Tibial nerve (tissue), 4 donors: ENCODE measurements at places on chromosomes 7 and 10. TPM values are rescaled to one million over a fixed set of nuclear protein-coding genes. Genes with fewer than 3 reads are reported as not detected.

Gene DOCK4
- total RNA-seq = 49.8 TPM

Gene PRF1
- total RNA-seq = 2.7 TPM

Gene ERVW-1
- total RNA-seq = not detected

Gene SPAM1
- not detected for total RNA-seq

Gene PTN
- 10.0 TPM for total RNA-seq

Gene PSD
- total RNA-seq = 1.1 TPM

Gene LDB3
- 18.6 TPM for total RNA-seq

Gene DNMBP
- 25.1 TPM for total RNA-seq

Gene NRF1
- total RNA-seq = 12.3 TPM

Gene KLF6
- total RNA-seq = 200 TPM

Gene LRRC17
- 2.5 TPM for total RNA-seq

Gene PON1
- not detected for total RNA-seq

Gene SMKR1
- total RNA-seq = not detected

Gene AGR2
- total RNA-seq = not detected

GRCh38 chr7:48681006-48681405 lies 243.3 kb upstream of the CDC14C start:
- H3K36me3 ChIP-seq = no peaks in the 10 kb centered on the region
- no peaks in the 10 kb centered on the region for H3K27me3 ChIP-seq
- no peak overlapping the region for H3K27ac ChIP-seq

GRCh38 chr10:35607475-35608327 lies 2.6 kb downstream of the GJD4 start:
- no peak for DNase-seq
- H3K27ac ChIP-seq = no peak overlapping the region
- H3K27me3 ChIP-seq = no peaks in the 10 kb centered on the region
- peaks cover 5% of the 10 kb centered on the region for H3K4me1 ChIP-seq
- no peaks in the 10 kb centered on the region for H3K36me3 ChIP-seq
- peak overlapping the region; percentile 47 for H3K4me3 ChIP-seq

DNA sequence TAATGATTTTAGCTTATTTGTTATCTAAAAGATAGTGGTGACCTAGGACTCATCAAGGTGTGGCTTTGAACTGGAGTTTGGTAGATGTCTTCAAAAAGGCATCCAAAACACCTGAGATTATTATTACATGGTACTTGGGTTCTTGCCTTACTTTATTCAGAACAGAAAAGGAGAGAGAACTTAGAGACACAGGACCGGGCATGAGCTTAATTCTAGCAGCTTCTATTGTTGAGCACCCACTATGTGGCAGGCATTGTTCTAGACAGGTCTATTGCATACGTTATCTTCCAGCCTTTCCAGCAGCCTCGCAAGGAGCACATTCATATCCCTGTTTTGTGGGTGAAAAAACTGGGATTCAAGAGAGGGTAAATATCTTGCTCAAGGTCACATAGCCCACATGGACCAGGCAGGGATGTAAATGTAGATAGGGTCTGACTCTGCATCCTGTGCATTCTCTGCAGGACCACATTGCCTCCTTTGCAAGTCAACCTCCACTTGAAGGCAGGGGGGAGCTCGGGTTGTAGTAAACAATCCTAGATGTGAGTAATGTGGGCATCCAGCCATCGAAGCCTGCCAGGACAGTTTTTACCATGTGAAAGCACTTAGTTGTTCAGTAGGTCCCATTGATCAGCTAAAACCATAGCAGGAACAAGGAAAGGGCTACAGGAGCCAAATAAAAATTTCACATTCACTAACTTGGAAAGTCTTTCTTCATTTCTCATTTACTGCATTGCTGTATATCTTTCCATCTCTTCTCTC lies 551.4 kb downstream of the LRMDA start:
- H3K27ac ChIP-seq = no peak overlapping the region
- H3K27me3 ChIP-seq = no peaks in the 10 kb centered on the region
- DNase-seq = no peak

- H3K4me3 ChIP-seq = peak overlapping the region; percentile 4
- no peaks in the 10 kb centered on the region for H3K27me3 ChIP-seq
- no peaks in the 10 kb centered on the region for H3K36me3 ChIP-seq
- H3K4me1 ChIP-seq = peaks cover 30% of the 10 kb centered on the region
- H3K27ac ChIP-seq = peak overlapping the region; percentile 55
Observed at GRCh38 chr7:75966190-75966961, 28.0 kb downstream of the TMEM120A start.

DNA sequence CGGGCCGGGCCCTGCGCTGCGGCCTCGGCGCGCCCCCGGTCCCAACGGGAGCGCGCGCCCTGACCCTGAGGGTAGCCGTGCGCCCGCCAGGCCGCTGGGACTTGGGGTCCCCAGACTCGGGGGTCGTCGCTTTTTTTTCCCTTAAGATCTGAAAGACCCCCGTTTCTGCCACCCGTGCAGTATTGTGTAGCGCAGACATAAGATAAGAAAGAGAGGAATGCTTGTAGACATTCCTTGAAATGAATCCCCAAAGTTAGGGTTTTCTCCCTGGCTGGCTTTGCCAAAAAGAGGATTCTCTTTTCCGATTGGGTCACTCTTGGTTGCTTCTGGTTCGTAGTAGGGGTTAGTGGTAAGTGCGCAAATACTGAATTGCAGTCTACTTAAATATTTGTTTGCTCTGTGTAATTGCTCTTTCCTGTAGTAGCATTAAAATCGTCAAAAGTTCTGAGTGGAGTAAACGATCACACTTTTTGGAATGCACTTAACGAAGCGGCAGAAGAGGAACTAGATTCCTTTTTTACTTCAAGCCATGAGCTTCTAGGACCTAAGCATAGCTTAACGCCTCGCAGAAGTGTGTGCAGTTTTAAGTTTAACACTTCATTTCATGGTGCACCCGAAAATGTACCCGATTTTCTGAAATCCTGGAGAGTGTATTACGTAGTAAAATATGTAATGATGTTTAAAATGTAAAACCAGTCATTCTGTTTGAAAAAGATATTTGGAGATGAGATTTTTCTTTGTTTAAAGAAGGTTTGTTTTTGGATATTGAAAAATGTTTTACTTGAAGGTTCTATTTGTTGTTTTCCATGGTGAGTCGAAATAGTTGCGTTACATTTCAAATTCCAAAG lies 1.3 kb downstream of the CUL1 start:
- H3K4me1 ChIP-seq = peaks cover 44% of the 10 kb centered on the region
- no peaks in the 10 kb centered on the region for H3K27me3 ChIP-seq
- peak overlapping the region; percentile 84 for H3K4me3 ChIP-seq
- no peaks in the 10 kb centered on the region for H3K36me3 ChIP-seq
- peak overlapping the region; percentile 97 for H3K27ac ChIP-seq
- no peak for DNase-seq

- no peaks in the 10 kb centered on the region for H3K4me1 ChIP-seq
- H3K36me3 ChIP-seq = peaks cover 92% of the 10 kb centered on the region
- H3K4me3 ChIP-seq = no peak overlapping the region
- no peak overlapping the region for H3K27ac ChIP-seq
- no peaks in the 10 kb centered on the region for H3K27me3 ChIP-seq
Observed at GRCh38 chr7:154953006-154953684, 49.8 kb downstream of the PAXIP1 start.

- no peak overlapping the region for H3K4me3 ChIP-seq
- no peak for DNase-seq
- no peaks in the 10 kb centered on the region for H3K27me3 ChIP-seq
- H3K4me1 ChIP-seq = no peaks in the 10 kb centered on the region
- no peaks in the 10 kb centered on the region for H3K36me3 ChIP-seq
Observed at GRCh38 chr7:148793590-148793989, 90.5 kb downstream of the EZH2 start.

GRCh38 chr7:106862317-106863089 lies 2.6 kb upstream of the PIK3CG start:
- no peak overlapping the region for H3K4me3 ChIP-seq
- no peak for DNase-seq
- H3K4me1 ChIP-seq = no peaks in the 10 kb centered on the region
- H3K27me3 ChIP-seq = no peaks in the 10 kb centered on the region
- H3K27ac ChIP-seq = no peak overlapping the region

GRCh38 chr7:139231513-139232376 lies 708 bp downstream of the UBN2 start:
- H3K36me3 ChIP-seq = no peaks in the 10 kb centered on the region
- peaks cover 46% of the 10 kb centered on the region for H3K4me1 ChIP-seq
- peak overlapping the region; percentile 92 for H3K27ac ChIP-seq
- DNase-seq = no peak
- H3K4me3 ChIP-seq = peak overlapping the region; percentile 86
- H3K27me3 ChIP-seq = no peaks in the 10 kb centered on the region

- H3K4me1 ChIP-seq = no peaks in the 10 kb centered on the region
- no peak overlapping the region for H3K4me3 ChIP-seq
- no peak for DNase-seq
- H3K36me3 ChIP-seq = no peaks in the 10 kb centered on the region
- no peaks in the 10 kb centered on the region for H3K27me3 ChIP-seq
- no peak overlapping the region for H3K27ac ChIP-seq
Observed at GRCh38 chr7:63233881-63234280, 764.8 kb upstream of the ZNF722 start.

DNA sequence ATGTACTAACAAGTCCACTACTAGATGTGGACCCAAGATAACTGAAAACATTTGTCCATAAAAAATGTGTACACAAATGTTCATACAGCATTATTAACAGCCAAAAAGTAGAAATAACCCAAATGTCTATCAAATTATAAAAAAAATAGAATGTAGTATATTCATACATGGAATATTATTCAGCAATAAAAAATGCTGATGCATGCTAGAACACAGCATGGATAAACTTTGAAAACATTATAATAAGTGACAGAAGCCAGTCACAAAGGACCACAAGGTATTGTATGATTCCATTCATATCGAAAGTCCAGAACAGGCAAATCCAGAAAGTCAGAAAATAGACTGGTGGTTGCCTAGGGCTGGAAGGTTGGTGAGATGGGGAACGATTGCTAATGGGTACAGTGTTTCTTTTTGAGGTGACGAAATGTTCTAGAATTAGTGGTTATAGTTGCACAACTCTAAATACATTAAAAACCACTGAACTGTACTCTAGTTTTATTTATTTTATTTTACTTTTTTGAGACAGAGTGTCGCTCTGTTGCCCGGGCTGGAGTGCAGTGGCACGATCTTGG lies 43.3 kb upstream of the ANLN start:
- H3K4me3 ChIP-seq = no peak overlapping the region
- no peaks in the 10 kb centered on the region for H3K36me3 ChIP-seq
- peaks cover 14% of the 10 kb centered on the region for H3K4me1 ChIP-seq
- H3K27me3 ChIP-seq = no peaks in the 10 kb centered on the region
- no peak overlapping the region for H3K27ac ChIP-seq
- DNase-seq = no peak

DNA sequence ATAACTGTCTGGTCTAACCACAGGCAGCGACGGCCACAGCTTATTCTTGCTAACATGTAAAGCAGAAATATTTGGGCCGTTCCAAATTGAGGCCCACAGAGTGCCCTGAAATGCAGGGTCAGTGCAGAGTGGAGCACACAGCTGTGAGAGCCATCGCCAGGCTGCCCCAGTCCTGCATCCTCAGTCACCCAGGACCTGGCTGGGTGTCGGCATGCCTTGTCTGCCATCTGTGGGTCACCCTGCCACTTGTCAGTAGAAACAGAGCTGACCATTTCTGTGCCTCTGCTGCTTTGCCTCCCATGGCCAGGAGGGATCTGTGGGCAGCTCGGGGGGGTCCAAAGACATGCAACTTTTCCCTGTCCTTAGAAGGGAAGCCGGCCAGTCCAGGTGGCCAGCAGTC lies 57.3 kb upstream of the BTBD16 start:
- no peaks in the 10 kb centered on the region for H3K27me3 ChIP-seq
- H3K4me3 ChIP-seq = no peak overlapping the region
- DNase-seq = no peak
- no peak overlapping the region for H3K27ac ChIP-seq

DNA sequence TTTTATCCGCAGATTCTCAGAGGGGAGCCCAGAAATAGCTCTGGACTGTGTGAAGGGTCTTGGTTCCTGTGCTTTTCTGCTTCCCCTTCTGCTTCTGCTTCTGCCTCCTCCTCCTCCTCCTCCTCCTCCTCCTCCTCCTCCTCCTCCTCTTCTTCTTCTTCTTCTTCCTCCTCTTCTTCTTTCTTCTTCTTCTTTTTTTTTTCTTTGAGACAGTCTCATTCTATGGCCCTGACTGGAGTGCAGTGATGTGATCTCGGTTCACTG lies 11.6 kb downstream of the PDZD7 start:
- no peak for DNase-seq
- no peak overlapping the region for H3K4me3 ChIP-seq
- H3K36me3 ChIP-seq = no peaks in the 10 kb centered on the region
- no peak overlapping the region for H3K27ac ChIP-seq

DNA sequence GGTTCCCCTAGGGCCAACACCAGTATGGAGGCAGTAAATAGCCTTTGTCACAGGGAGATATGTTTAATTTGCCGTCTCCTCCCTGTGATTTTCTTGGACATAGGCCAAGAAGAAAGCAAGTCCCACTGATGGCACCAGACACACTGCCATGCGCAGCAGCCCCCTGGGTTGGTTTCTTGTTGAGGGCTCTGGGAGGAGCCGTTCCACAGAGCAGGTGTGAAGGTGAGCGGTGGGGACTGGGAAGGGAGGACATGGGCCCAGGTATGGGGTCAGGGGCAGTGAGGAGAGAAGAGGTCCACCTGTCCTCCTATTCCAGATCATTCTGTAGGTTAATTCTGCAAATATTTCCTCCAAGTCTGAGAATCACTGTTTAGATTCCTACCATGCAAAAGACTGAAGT lies 376.1 kb downstream of the PLXNA4 start:
- H3K27me3 ChIP-seq = no peaks in the 10 kb centered on the region
- no peak overlapping the region for H3K4me3 ChIP-seq
- H3K36me3 ChIP-seq = no peaks in the 10 kb centered on the region
- no peak overlapping the region for H3K27ac ChIP-seq
- no peaks in the 10 kb centered on the region for H3K4me1 ChIP-seq
- no peak for DNase-seq

DNA sequence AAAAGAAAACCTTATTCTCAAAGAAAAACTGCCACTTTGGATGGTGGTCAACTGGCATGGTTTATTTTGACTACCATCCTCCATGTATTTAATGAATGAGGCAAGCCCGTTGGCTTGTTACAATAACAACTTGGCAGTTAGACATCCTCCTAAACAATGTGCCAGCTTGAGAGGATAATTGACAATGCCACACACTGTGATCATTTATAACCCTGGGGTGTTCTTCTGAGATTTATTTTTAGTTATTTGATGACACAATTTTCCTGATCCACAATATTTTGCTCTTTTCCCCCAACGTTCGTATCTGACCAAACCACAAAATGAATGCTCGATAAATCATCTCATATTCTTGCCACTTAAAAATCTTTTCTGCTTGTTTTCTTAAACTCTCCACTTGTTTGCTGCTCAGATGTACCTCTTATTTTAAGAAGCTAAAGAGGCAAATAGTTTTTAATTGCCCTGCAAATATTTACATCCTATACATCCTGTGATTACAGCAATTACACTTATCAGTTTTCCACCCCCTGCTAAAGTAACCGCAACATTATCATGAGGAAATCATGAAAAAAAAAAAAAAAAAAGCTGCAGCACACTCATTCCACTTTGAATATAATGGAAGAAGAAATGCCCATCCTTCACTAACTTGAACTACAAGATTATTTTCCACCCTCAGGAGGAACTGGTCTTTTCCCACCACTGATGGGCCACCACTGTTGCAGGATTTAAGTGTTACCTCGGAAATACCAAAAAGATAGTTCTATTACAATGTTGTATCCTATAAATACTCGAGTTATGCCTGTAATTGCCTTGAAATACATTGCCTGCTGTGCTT lies 119.9 kb downstream of the MBL2 start:
- no peak overlapping the region for H3K4me3 ChIP-seq
- no peaks in the 10 kb centered on the region for H3K4me1 ChIP-seq
- H3K36me3 ChIP-seq = no peaks in the 10 kb centered on the region
- no peaks in the 10 kb centered on the region for H3K27me3 ChIP-seq
